Activated CD4-positive, alpha-beta T cell treated with anti-CD3 and anti-CD28 coated beads, Interleukin-2, Interleukin-4, amounts not matched to agents 100 ng/mL and 50 ng/mL, durations not matched to agents 16 hours and 8 hours (primary cell): ENCODE measurements at places on chromosomes 7 and 10.

- no peak for DNase-seq
Observed at GRCh38 chr10:114953047-114953446, 15.1 kb downstream of the TRUB1 start.

DNA sequence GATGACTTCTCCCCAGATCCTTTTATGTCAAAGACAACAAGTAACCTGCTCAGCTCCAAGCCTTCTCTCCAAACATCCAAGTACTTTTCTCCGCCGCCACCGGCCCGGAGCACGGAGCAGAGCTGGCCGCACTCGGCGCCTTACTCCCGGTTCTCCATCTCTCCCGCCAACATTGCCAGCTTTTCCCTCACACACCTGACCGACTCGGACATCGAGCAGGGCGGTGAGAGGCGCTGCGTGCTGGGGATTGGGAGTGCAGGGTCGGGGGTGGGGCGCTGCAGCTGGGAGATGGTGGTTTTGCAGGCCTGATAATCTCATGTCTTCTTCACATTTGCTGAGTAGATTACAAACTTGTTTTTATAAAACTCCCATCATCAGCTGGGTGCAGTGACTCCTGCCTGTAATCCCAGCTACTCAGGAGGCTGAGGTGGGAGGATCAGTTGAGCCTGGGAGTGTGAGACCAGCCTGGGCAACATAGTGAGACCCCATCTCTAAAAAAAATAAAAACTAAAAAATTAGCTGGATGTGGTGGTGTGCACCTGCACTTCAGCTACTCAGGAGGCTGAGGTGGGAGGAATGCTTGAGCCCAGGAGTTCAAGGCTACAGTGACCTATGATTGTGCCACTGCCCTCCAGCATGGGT lies 7.2 kb upstream of the BHLHA15 start:
- no peak for DNase-seq

GRCh38 chr7:76364198-76364584 lies 5.4 kb upstream of the YWHAG start:
- DNase-seq = peak; percentile 38

DNA sequence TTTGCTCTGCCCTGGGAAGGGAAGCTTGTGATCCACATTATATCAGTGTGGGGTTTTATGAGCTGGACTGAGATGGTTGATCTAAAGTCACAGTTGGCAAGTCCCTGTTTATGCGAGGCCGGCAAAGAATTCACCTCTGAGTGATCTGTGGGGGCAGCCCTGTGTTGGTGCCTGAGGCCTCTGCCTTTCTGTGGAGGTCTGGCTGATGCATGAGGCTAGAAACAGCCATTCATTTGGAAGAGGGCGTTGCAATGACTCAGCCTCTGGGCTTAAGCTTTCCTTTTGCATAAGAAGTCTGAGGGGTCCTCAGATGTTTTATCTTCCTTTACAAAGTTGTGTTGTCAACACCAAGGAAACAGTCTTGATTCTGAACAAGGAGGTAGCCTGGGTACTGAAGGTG lies 126.9 kb downstream of the MGMT start:
- no peak for DNase-seq

DNA sequence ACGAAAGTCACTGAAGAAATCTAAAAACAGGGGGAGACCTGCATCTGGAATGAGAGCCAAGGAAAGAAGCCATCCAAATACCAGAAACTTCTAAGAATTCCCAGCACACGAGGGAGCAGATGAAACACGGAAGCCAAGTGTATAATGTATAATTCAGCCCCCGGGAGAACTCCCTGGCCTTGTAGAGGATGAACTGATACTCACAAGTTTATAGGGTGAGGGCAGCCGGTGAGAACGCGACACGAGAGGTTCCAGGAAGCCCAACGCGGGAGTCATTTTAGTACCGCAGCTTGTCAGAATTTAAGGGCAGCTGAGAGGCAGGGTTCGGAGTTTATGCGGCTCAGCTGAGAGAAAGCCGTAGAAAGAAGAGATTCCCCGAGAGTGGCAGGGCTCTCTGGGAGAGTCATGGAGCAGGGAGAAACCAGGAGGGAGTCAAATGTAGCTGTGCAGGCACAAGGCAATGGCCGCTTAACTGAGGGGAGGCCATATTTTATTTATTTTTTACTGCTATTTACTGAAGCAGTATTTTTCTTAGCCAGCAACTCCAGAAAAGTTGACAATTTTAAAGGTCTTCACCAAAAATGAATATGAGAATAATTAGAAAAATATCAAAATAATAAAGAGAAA lies 164.0 kb downstream of the NPSR1 start:
- no peak for DNase-seq

GRCh38 chr10:30034433-30035137 lies 24.8 kb downstream of the JCAD start:
- peak; percentile 27 for DNase-seq

- DNase-seq = no peak
Observed at GRCh38 chr10:43879742-43880141, 231.1 kb upstream of the ZNF32 start.
